ENCODE measurements at places on chromosomes 11 and 22.

DNA sequence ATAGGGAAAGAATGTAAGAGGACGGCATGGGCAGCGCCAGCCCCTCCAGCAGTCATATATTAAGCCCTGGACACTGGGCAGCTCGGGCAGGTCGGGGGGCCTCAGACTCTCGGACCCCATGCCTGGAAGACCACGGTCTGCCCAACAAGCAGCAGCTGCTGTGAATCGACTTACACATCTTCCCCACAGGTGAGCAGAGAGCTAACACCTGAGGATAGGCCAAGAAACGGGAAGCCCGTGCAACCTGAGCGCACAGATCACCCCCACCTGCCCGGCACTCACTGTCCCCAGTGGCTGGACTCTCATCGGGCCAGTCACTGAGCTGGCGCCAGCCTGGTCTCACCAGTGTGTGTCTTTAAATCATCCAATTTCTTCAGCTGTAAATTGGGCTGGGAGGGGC is 4.7 kb upstream of the TCF20 start:
- H3K36me3 ChIP-seq = peaks cover 5% of the 10 kb centered on the region
- H3K27ac ChIP-seq = no peak overlapping the region
- DNase-seq = no peak
- no peak overlapping the region for H3K4me3 ChIP-seq
- H3K27me3 ChIP-seq = peaks cover 8% of the 10 kb centered on the region

DNA sequence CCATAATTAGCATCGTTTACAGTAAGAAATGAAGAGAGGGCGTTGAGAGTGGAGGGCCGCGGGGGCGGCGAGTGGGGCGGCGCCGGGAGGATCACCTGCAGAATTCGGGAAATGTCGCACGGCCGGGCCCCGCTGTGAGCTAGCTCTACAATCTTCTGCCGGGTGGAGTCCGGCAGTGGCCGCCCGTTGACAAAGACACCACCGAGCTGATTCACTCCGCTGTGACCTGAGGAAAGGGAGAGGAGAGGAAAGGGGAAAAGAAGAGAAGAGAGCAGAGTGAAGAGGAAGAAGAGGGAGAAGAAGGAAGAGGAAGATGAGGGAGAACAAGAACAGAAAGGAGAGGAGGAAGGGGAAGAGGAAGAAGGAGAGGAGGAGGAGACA is 8.5 kb downstream of the PAX6 start:
- H3K27me3 ChIP-seq = peaks cover 62% of the 10 kb centered on the region
- no peak overlapping the region for H3K4me3 ChIP-seq
- peak; percentile 6 for DNase-seq
- no peak overlapping the region for H3K27ac ChIP-seq

DNA sequence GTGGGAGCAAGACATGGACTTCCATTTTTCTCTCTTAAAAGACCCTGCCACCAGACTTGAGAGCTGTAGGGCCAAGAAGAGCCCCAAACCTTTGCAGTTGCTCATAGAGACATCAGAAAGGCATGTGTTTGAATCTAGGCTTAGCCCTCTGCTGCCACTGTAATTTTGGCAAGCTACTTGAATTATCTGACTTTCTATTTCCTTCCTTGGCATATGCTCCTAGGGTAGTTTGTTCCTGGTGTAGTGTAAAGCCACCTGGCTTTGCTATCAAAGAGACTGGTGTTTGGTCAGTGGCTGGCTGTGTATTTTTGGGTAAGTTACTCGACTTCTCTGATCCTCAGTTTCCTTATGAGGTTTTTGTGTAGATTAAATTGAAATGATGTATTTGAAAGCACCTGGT is 252.1 kb upstream of the CCDC90B start:
- no peaks in the 10 kb centered on the region for H3K4me1 ChIP-seq
- no peak overlapping the region for H3K4me3 ChIP-seq
- no peak overlapping the region for H3K27ac ChIP-seq
- H3K36me3 ChIP-seq = no peaks in the 10 kb centered on the region
- H3K27me3 ChIP-seq = peaks cover 1% of the 10 kb centered on the region

DNA sequence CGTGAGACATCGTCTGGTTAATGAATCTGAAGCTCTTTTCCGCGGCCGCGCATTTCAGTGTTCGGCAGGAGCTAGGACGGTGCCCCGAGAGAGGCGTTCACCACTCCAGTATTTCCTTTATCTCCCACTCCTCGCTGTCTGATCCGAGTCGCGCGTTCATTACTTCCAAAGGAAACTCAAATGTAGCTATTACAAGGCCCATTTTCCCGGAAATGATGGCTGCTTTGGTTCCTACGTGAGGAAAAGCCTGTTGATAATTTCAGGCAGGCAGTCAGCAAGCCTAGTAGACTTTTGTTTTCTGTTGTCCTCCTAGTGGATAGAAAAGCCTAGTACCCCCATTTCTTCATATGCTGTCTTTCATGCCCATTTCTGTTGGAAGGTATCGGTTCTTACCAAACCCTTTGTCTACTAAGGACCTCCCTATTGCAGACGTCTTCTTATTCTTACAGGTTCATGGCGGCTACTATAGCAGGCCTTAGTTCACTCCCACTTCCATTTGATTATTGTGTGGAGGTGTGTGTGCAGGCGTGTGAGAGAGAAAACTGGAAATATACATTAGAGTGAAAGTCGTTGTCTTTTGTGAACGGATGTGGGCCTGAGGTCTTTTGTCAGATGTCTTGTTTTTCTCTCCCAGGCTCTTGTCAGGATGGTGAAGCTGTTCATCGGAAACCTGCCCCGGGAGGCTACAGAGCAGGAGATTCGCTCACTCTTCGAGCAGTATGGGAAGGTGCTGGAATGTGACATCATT is 737 bp downstream of the RBM4 start:
- H3K27me3 ChIP-seq = peaks cover 12% of the 10 kb centered on the region
- H3K4me3 ChIP-seq = peak overlapping the region; percentile 100
- peak; percentile 20 for DNase-seq
- H3K27ac ChIP-seq = peak overlapping the region; percentile 100
- peaks cover 30% of the 10 kb centered on the region for H3K36me3 ChIP-seq

- H3K27me3 ChIP-seq = peaks cover 15% of the 10 kb centered on the region
- H3K4me3 ChIP-seq = peak overlapping the region; percentile 42
- peaks cover 18% of the 10 kb centered on the region for H3K36me3 ChIP-seq
- peak overlapping the region; percentile 98 for H3K27ac ChIP-seq
Observed at GRCh38 chr11:10309163-10310093, 4.6 kb downstream of the ADM start.

DNA sequence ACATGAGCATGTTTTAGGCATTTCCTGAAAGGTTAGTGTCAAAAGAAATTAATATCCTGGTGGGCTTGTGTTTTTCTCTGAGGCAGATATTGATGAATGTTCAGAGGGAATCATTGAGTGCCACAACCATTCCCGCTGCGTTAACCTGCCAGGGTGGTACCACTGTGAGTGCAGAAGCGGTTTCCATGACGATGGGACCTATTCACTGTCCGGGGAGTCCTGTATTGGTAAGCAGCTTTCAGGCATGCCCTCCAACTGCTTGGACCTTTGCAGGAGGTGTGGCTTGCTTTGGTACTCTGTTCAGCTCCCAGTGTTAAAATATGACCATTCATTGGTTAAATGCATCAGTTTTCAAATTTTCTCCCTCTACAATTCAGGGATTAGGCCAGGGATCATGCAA is 658.6 kb upstream of the ANO5 start:
- DNase-seq = no peak
- no peak overlapping the region for H3K27ac ChIP-seq
- H3K4me1 ChIP-seq = no peaks in the 10 kb centered on the region

- H3K27ac ChIP-seq = no peak overlapping the region
- H3K4me3 ChIP-seq = peak overlapping the region; percentile 62
- peaks cover 3% of the 10 kb centered on the region for H3K27me3 ChIP-seq
- peaks cover 23% of the 10 kb centered on the region for H3K36me3 ChIP-seq
- H3K4me1 ChIP-seq = peaks cover 5% of the 10 kb centered on the region
- no peak for DNase-seq
Observed at GRCh38 chr22:20833225-20833665, 25.4 kb downstream of the PI4KA start.

GRCh38 chr11:116111546-116111945 is 607.3 kb upstream of the CADM1 start:
- H3K4me1 ChIP-seq = no peaks in the 10 kb centered on the region
- H3K27me3 ChIP-seq = peaks cover 6% of the 10 kb centered on the region
- no peak for DNase-seq
- peaks cover 3% of the 10 kb centered on the region for H3K36me3 ChIP-seq
- H3K27ac ChIP-seq = no peak overlapping the region
- H3K4me3 ChIP-seq = no peak overlapping the region

- no peaks in the 10 kb centered on the region for H3K36me3 ChIP-seq
- H3K27ac ChIP-seq = no peak overlapping the region
- H3K27me3 ChIP-seq = peaks cover 1% of the 10 kb centered on the region
- no peaks in the 10 kb centered on the region for H3K4me1 ChIP-seq
Observed at GRCh38 chr11:123694551-123694950, 40.1 kb upstream of the SCN3B start.

- H3K36me3 ChIP-seq = no peaks in the 10 kb centered on the region
- no peak overlapping the region for H3K4me3 ChIP-seq
- peaks cover 2% of the 10 kb centered on the region for H3K27me3 ChIP-seq
- H3K27ac ChIP-seq = no peak overlapping the region
- H3K4me1 ChIP-seq = peaks cover 28% of the 10 kb centered on the region
Observed at GRCh38 chr11:4063348-4063747, 31.3 kb upstream of the RRM1 start.

DNA sequence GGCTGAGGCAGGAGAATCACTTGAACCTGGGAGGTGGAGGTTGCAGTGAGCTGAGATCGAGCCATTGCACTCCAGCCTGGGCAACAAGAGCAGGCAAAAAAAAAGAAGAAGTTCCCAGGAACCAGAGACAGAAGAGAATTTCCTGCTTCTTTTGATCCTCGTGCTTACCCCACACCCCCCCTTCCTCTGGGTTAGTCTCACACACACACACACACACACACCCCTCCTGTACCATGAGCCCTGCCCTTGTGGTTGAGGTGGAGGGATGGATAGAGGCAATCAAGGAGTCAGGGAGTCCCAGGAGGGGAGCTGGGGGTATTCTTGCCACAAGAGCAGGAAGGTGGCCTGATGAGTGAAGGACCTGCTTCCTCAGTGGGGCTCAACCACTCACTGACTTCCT is 4.1 kb upstream of the UBE2L6 start:
- H3K27ac ChIP-seq = no peak overlapping the region
- peaks cover 28% of the 10 kb centered on the region for H3K4me1 ChIP-seq
- H3K36me3 ChIP-seq = no peaks in the 10 kb centered on the region
- H3K27me3 ChIP-seq = peaks cover 6% of the 10 kb centered on the region
- peak overlapping the region; percentile 21 for H3K4me3 ChIP-seq
- no peak for DNase-seq

Measured in endothelial cell (in vitro differentiated cells).